Ovary (tissue), 10 donors: ENCODE measurements at places on chromosomes 5 and 9. TPM values are rescaled to one million over a fixed set of nuclear protein-coding genes. Genes with fewer than 3 reads are reported as not detected.

GRCh38 chr5:61440596-61440995 lies 108.5 kb downstream of the ZSWIM6 start:
- DNase-seq: no peak

The HTR4 gene
- 0.32 TPM for total RNA-seq

DNA sequence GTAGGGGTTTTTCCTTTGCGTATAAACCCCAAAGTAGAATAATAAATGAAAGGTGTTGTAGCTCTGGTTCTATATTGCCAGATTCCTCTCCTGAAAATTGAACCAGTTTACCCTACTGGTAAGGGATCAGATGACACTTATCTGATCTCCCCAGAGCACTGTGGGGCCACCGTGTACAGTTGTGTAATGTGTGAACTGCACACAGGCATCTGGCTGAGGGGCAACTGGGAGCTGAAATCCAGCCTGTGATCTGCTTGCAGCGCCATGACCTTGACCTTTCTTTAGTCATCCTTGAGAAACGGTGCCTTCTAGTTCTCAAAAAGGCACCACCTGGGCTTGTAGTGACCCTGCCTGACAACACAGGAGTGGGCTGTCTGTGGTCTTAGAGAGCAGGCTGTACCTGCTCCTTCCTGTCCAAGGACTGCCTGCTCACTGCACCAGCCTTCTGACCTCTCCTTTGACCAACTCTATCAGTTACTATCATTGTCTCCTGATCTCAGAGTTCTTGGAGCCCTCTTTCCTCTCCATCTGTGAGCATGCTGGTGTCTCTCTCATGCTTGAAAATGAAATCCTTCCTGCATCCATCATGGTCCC lies 40.2 kb downstream of the PDE6A start:
- DNase-seq: no peak

DNA sequence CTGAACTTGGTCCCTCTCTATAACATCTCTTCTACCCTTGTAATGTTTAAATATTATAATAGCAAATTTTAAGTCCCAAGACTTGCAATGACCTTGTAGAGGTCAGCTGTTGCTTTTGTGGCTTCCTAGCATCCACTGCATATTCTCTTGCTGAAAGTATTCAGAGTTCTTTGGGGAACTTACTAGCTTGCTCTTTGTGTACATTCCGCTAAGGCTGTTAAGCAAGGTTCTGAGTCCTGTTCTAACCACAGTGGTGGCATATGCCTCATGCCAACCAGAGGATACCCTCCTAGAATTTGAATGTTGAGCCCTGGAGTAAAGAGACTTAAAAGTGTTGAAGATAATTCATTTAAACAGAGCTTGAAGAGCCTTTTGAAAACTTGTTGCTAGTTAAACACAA lies 570.9 kb downstream of the TLE1 start:
- no peak for DNase-seq

- no peak for DNase-seq
These were observed 7.6 kb downstream of the KIF24 start for GRCh38 chr9:34321451-34321850.

The PDCD1LG2 gene
- total RNA-seq: 0.51 TPM

DNA sequence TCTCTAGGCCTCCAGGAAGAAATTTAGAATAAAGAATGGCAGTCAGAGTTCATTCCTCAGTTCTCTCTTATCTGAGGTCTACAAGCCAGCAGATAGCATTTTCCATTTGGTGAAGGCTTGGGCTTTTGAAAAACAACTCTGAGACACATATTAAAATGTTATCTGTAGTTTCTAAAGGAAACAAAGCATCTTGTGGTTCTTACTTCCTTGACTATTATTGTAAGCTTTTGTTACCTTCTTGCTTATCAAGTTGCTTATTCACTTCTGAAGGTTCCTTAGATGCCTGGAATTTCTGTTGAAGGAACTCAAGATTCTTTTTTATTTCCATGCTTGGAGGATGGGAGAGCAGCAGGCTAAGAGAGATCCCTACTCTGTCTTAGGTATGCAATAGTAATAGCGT lies 79.2 kb upstream of the MRPS30 start:
- no peak for DNase-seq

The GNA14 gene
- total RNA-seq: 6.1 TPM
